ENCODE measurements at places on chromosomes 16 and 17.

DNA sequence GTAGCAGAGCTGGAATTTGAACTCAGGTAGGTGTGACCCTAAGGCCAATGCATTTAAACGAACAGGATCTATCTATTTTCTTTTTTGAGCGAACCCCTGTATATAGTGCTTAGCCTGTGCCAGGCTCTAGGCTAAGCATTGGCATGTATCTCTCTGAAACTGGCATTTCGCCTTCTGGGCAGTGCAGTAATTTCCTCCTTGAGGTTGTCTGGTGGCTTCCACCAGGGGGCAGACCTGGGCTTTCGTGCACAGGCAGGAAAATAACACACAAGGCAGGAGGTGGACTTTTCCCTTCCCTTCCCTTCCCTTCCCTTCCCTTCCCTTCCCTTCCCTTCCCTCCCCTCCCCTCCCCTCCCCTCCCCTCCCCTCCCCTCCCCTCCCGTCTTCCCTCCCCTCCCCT is 34.4 kb upstream of the PRKCB start:
- DNase-seq = peak; percentile 5

DNA sequence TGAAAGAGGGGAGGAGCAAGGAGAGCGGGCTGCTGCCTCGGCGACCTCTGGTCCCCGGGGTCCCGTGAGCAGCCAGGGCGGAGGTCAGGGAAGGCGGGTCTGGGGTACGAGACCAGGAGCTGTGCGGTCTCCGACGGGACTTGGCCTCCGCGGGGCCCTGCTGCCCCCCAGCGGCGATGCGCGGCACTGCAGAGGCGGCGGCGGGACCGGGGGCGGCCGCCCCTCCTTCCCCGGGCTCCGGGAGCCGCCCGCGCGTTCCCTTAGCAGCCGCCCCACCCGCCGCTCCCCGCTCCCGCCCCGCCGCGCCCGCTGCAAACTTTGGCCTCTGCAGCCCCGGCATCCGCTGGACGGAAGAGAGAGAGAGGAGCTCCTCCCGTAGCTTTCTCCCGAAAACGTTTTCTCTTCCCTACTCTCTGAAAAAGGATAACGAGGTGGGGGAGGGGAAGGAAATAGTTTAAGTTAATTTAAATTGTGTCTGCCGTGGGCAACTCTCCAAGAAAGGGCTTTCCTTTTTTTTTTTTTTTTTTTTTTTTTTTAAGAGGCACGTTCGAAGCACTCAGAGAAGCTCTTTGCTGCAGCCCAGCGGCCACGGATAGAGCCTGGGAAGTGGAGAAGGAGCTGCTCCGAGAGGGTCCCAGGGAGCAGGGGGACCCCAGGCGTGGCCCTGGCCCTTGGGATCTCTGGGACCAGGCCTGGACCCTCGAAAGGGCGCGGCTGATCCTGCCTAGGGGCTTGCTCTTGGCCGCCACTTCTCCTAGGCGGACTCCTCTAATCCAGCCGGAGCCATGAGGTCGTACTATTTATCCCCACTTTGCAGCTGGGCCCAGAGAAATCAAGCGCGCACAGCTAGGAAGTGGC is 43.2 kb downstream of the C16orf82 start:
- DNase-seq = peak; percentile 41

- DNase-seq = no peak
Observed at GRCh38 chr16:27453494-27453825, 51.5 kb downstream of the IL21R start.

GRCh38 chr16:56744996-56745640 is 15.2 kb downstream of the NUP93 start:
- DNase-seq = no peak

GRCh38 chr17:72457712-72458111 is 336.9 kb downstream of the SOX9 start:
- DNase-seq = no peak

All from GOT3 (cell line).